Natural killer cell treated with Interleukin-12 subunit alpha and Interleukin-12 subunit beta and Interleukin-15 and Interleukin-18, amount 100 ng/mL, for 72 hours (primary cell): ENCODE measurements at places on chromosomes 5 and 9. TPM values are rescaled to one million over a fixed set of nuclear protein-coding genes. Genes with fewer than 3 reads are reported as not detected.

DNA sequence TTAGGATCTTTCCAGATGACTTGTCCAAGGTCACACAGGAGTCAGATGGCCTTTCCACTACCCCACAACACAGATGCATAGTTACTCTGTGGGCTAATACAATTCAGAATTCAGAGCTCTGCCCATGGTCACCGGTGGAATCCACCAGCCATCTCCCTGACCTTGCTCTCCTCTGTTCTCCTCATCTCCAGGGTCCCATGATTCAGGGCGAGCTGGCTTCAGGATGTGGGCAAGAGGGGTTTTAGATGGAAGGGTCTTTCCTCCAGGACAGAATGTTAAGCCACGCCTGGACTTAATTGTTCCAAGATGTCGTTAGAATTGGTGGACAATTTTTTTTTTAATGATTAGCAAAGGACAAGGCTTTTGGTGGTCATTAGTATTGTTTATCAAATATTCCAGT lies 81.7 kb upstream of the LARP1 start:
- no peak for DNase-seq

- no peak for DNase-seq
These were observed 34.3 kb downstream of the FRMD3 start for GRCh38 chr9:83503866-83504265.

S1PR3 gene
- not detected for total RNA-seq

GRCh38 chr9:32384002-32384363 lies 460 bp upstream of the ACO1 start:
- no peak for DNase-seq
